HCEC 1CT (cell line): ENCODE measurements at places on chromosomes 7 and 10.
A peak's percentile ranks its signal among the peaks of the same experiment; 100 is the strongest.

- no peak for DNase-seq
Observed at GRCh38 chr7:129851174-129851573, 101.6 kb downstream of the UBE2H start.

GRCh38 chr10:71390461-71390835 is 6.3 kb upstream of the CDH23 start:
- DNase-seq, result no peak

GRCh38 chr10:122557516-122557915 is 3.0 kb upstream of the DMBT1 start:
- no peak for DNase-seq

GRCh38 chr7:135774284-135774683 is 25.7 kb upstream of the FAM180A start:
- peak; percentile 71 for DNase-seq

- no peak for DNase-seq
Observed at GRCh38 chr7:1604383-1604782, 34.6 kb upstream of the PSMG3 start.

GRCh38 chr10:26385443-26385842 is 52.7 kb upstream of the APBB1IP start:
- no peak for DNase-seq

GRCh38 chr10:130411496-130412085 is 275.4 kb downstream of the GLRX3 start:
- no peak for DNase-seq

GRCh38 chr10:34505338-34505737 is 309.8 kb downstream of the PARD3 start:
- DNase-seq, result peak; percentile 17

DNA sequence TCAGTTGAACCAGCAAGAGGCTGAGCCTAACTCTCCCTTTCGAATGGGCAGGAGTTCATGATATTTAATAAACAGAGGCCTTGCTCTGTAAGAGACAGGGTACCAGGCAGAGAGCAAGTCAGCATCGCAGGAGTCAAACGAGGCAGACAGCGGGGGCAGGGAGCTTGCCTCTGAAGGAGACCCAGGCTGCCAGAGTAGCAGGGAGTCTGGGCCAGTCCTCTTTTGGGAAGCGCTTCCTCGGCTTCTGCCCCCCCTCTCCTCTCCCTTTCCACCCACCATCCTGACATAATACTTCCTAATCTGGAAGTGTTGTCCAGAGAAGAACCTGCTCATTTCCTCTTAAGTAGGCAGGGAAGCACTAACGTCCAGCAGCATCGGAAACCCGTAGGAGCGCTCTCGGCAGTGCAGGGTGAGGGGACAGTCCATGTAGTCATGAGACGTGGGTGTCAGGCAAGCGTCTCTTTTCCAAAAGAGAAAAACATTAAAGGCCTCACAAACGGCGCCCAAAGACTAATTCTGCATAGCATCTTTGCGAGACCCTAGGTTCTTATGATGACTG is 171.1 kb downstream of the EGFR start:
- no peak for DNase-seq

- DNase-seq, result no peak
Observed at GRCh38 chr10:29174389-29174788, 114.5 kb upstream of the LYZL1 start.

GRCh38 chr10:118499186-118499585 is 96.3 kb downstream of the PRLHR start:
- DNase-seq, result no peak

- peak; percentile 94 for DNase-seq
Observed at GRCh38 chr10:74293686-74294371, 142.8 kb downstream of the ADK start.

DNA sequence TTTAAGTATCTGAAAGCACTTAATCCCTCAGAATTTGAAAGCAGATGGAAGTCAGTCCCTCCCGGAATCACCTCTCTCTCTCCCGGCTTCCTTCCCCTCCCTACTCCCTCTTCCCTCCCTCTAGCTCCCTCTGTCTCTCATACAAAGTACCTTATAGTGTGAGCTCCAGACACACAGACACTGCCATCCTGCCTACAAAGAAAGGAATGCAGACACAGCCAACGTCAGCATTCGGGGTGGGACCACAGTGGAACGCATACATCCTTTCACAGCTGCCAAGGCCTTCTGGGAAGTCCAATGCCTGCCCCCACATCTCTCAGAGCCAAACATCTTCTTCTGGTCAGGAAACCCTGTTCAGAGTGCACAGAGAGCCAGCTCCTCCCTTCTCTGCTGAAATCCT is 9.3 kb downstream of the NOD1 start:
- peak; percentile 97 for DNase-seq

DNA sequence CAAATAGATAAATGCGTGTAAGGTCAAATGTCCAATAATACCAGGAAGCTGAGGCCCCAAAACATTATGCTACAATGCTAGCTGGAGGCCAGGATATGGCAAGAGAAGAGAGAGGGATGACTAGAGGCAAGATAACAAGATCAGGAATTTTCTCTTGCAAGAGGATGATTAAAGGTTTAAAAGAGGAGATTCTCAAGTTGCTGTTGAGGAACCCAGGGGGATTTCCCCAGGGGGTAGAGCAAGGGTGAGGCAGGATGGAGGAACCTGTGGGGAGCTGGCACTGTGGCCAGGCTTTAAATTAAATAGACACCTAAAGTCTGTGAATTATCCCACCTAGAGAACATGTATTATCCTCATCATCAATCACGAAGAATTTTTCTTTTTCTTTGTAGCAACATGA is 3.4 kb upstream of the TAS2R60 start:
- DNase-seq, result no peak

DNA sequence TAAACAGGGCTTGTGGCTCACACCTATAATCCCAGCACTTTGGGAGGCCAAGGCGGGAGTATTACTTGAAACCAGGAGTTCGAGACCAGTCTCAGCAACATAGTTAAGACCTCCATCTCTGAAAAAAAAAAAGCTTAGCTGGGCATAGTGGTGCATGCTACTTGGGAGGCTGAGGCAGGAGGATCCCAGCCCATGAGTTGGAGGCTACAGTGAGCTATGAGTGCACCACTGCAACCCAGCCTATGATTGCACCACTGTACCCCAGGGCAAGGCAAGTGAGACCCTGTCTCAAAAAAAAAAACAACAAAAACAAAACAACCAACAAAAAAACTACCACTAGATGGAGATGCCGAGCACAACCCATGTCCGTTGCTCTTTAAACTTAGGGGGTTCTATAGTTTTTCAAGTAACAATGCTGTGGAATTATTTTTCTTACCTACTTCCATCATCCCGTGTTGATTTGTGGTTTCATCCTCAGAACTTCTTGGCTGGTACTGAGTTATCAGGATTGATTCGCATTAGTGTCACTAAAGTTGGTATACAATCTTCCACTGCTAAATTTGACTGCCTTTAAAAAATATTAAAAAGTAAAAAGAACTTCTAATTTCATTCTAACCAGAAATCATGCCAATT is 12.2 kb upstream of the REPIN1 start:
- DNase-seq, result peak; percentile 29

DNA sequence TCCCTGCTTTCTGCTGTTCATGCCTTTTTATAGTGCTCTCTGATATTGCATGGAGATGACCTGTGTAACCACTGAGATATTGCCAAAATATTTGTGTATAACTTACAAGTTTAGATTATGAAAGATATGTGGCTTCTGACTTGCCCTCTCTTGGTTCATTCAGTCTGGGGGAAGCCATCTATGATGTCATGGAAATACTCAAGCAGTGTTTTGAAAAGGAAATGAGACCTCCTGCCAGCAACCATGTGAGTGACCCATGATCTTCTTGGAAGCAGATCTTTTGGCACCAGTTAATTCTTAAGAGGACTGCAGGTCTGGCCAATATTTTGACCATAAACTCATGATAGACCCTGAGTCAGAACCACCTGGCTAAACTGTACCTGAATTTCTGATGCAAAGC is 183.0 kb downstream of the THSD7A start:
- peak; percentile 53 for DNase-seq

DNA sequence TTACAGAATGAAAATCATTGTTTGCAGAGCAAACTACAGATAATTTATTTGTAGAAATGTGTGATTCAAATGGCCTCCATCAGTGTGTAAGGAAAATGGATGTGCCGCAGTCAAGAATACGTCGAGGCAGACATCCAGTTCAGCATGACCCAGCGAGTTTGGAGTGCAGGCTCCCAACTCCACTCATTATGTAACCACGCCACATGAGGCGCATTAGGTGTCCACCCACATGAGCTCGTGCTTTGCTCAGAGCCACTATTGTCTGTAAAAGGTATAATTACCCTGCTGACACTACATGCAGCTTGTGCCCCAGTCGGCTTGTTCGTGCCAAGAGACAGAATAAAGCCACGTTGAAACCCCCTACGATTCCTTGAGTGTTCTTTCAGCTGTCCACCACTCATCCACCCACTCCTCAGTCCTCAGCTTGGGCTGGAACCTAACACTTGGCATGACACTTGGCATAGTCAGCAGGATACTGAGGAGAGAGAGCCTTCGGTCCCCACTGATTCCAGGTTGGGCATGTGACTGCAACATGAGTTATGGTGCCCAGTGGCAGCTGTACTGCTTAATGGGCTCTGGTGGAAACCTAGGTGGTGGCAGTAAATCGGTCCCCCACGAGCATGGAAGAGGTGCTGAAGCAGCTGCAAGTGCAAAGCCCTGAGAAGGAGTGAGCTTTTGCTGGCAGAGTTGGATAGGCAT is 102.7 kb downstream of the BICC1 start:
- DNase-seq, result no peak

DNA sequence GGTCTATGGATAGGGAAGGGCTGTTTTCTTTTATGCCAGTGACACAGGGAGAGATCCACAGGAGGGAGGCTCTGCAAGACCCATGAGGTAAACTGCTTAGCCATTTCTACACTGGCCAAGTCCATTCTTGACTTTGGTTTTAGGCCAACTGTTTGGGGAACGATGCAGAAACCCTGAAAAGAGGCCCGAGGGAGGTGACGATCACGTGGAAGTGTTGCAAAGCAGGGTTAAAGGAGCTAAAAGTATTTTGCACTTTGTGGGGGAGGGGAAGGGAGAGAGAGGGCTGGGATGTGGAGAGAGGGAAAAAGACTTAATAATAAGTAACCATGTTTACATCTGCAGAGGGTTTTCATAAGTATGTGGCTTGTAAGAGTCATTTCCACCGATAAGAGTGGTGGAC is 239.7 kb downstream of the EMX2 start:
- no peak for DNase-seq

- no peak for DNase-seq
Observed at GRCh38 chr7:25933921-25934320, 218.1 kb upstream of the NFE2L3 start.
